ENCODE measurements at places on chromosomes 12 and 14.

- no peak for DNase-seq
Observed at GRCh38 chr12:75177997-75178396, 31.6 kb downstream of the KCNC2 start.

DNA sequence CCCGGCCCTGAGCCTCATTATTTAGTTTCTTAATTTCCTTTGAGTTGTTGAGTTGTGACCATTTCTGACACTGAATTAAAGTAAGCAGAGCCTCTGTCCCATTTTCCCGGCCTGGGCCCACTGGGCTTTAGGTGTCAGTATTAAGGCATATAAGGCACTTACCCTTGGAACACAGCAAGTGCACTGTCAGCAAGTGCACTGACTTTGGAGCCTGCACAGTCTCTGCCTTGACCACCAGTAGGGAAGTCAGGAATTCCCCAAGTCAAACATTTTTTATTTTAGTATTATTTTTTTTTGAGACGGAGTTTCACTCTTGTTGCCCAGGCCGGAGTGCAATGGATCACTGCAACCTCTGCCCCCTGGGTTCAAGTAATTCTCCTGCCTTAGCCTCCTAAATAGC is 56.6 kb downstream of the MAX start:
- DNase-seq = no peak

DNA sequence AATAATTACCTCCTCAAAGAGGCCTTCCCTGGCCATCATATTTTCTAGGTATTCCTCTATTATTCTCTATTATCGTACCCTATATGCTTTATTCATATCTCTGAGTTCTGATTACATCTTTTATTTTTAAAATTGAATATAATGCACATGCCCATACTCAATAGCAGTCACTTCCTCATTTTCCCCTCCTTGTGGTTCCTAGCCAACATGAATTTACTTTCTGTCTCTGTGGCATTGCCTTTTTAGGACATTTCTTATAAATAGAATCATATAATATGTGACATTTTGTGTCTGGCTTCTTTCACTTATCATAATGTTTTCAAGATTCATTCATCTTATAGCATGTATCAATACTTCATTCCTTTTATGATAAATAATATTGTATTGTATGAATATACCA is 74.4 kb upstream of the TRHDE start:
- DNase-seq = no peak

DNA sequence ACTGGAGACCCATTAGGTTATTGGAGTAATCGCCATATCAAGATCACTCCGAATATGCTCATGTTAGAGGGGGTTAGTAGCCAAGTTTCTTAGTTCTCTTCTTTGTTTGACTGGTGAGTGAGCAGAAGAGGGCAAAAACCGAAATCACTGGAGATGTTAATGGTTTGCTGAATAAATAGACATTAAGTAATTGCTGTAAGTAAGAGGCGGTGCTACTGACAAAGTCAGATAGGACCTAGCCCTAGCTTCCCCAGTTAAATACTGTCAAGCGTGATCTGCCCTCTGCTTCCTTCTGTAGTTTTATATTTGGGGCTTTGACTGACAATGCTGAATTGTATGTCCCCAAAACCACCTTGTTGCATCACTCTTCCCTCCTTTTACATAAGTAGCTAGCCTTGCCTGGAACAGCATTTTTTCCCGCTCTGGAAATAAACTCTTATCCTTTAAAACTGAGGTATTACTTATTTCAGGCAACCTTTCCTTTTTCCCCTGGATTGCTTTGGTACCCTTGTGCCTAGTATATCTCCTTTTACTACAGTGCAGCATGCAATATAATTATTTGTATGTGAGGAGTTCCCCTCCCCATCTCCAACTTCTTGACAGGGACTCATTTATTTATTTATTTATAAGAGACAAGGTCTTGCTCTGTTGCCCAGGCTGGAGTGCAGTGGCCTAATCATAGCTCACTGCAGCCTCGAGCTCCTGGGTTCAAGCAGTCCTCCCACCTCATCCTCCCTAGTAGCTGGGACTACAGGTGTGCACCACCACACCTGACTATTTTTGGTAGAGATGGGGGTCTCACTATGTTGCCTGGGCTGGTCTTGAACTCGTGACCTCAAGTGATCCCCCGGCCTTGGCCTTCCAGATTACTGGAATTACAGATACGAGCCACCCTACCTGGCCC is 1.4 kb downstream of the SNRPF start:
- no peak for DNase-seq

DNA sequence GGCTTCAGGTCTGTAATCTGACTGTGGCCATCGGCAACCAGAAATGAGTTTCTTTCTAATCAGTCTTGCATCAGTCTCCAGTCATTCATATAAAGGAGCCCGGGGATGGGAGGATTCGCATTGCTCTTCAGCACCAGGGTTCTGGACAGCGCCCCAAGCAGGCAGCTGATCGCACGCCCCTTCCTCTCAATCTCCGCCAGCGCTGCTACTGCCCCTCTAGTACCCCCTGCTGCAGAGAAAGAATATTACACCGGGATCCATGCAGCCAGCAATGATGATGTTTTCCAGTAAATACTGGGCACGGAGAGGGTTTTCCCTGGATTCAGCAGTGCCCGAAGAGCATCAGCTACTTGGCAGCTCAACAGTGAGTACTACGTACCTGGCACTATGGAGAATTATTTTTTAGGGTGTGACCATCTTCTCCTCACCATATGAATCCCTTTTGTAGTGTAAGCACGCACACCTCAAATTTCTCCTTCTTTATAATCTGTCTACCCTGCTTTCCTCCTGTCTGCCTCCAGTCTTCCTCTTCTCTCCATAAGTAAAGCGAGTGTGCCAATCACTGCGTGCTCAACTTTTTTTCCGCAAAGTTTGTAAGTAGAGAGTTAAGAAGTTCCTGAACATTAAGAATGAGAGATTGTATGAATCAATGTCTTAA is at the start of gene TPH2:
Gene TPH2, plus strand, starts transcription at position 118 of the 658 bp plus-strand sequence. Its CDS starts 142 bp downstream, at position 260.
- DNase-seq = peak; percentile 50

DNA sequence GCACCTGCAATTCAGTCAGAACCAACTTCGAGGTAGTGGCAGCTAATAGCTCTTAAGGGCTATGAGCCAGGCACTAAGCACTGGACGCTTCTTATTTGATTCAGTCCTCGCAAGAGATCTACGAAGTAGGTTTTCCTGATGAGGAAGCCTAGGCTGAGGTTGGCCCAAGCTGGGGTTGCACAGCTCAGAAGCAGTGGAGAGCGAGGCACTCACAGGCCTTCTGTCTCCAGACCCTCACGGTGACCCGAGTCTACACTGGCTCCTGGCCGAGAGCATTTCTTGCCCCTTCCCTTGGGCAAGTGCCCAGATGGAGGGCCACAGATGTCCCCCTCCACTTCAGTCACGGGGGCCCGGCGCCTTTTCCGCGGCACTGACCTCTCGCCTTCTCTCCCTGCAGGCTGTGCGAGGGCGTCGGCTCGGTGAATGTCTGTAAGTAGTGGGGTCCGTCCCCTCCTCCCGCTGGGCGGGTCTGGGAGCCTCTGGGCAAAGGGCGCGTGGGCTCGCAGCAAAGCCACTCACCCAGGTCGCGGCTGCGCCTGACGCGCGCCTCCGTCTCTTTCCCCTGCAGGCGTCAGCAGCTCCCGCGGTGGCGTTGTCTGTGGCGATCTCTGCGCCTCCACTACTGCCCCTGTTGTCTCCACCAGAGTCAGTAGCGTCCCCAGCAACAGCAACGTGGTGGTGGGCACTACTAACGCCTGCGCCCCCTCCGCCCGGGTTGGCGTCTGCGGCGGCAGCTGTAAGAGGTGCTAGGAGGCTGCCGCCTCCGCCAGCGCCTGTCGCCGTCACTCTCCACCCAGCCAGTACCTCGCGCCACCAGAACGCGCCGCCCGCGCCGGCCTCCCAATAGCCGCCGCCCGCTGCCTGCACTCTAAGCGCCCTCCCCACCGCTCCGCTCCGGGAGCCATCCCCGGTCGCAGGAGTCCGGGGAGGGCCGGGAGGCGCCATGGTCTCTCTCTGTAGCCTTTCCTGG is 13.1 kb downstream of the KRT83 start:
- DNase-seq = no peak

- no peak for DNase-seq
Observed at GRCh38 chr12:131118371-131118770, 164.7 kb downstream of the ADGRD1 start.

DNA sequence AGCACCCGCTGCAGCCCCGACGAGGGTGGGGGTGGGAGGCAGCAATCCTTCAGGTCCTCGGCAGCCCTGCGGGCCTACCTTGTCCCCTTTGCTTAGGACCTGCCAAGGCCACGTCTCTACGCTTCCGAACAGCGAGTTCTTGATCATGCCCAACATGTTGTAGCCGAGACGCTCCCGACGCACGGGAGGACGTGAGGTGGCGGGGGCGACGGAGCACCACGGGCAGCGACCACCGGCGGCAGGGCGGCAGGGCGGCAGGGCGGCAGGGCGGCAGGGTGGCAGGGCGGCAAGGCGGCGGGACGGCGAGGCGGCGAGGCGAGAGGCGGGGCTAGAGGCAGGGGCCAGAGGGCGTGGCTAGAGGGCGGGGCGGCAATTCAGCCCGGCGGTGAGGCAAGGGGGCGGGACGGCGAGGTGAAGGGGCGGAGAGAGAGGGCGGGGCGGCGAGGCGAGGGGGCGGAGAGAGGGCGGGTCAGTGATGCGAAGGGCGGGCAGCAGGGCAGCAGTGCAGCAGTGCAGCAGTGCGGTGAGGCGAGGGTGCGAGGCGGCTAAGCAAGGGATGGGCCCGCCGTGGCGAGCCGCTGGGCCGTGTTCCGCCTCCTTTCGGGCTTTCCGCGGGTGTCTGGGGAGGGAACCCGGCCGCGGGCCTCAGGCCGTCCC is at the start of gene HEBP1:
Gene HEBP1, minus strand, starts transcription at position 307 of the 657 bp plus-strand sequence. Its CDS starts 151 bp downstream, at position 156.
- peak; percentile 79 for DNase-seq

- no peak for DNase-seq
Observed at GRCh38 chr14:93688820-93689219, 99.5 kb downstream of the PRIMA1 start.

- DNase-seq = no peak
Observed at GRCh38 chr12:68608191-68608590, 2.5 kb upstream of the RAP1B start.

DNA sequence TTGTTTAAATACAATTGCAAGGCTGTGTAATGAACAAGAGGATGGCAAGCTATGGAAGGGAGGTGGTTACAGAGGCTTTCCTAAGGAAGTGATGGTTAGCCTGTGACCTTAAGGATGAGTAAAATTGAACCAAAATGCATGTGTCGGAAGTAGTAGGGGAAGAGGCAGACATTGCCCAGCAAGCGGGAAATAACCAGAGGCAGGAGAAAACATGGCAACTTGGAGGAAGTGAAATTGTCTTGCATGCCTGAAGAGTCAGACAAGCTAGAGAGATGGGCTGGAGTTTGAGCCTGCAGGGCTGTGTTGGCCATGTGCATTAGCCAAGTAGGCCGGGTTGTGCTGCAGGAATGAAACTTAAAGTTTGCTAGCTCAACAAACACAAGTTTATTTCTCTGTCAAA is 96.2 kb downstream of the BTG1 start:
- DNase-seq = no peak

DNA sequence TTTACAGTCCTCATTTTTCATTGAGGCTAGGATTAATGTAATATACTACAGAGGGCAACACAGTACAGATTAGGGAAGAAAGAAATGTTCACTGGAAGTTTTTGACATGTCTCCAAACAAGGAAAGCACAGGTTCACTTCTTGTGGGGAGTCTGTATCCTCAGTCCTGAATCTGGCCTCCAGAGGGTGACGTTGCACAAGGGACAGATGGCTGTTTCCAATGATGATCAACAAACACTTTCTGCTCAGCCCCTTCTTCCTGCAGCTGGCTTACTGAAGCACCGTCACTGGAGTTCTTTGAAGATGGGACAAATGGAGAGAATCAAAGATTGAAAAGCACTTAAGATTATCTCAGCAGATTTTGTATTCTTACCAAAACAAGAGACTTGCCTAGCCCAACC is 123.3 kb upstream of the OR4E1 start:
- peak; percentile 50 for DNase-seq

DNA sequence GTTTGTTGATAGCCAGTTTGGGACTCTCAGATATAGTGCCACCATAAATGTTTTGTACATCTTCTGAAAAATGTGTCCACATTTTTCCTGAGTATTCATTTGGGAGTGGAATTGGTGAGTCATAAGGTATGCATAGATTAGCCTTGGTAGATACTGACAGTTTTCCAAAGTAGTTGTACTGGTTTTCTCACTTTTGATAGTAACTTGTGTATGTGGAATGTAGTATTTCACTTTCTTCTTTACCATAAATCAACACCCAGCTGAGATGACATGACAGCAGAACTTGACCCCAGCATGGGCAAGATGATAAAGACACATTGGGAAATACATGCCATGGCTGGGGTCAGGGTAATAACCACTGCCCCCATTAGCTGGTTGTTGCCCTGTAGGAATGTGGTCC is 5.4 kb downstream of the FBXW8 start:
- DNase-seq = no peak

DNA sequence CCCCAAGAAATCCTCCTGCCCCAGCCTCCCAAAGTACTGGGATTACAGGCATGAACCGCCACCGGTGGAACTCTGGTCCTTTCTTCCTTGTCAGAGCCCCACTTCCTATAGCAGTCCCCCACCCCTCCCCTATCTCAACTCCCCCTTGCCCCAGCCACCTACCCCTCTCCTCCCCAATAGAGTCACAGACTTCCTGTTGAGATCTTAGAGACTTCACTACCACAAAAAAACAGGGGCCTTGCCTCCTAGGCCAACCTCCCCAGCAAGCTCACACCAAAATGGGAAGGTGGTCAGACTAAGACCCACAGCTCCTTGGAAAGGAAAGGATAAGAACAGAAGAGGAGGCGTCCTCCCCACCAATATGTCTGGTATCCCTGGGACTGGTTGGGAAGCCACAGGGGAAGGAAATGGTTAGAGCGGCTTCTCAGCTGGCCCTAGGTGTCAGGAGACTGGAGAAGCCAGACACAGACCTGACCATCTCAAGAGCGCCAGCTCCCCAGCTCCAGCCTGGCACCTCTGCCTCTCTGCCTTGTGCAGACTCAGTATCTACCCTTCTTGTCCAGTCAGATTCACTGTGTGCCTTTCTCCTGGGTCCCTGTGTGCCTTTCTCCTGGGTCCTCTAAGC is 8.5 kb downstream of the ITGB7 start:
- DNase-seq = peak; percentile 71

DNA sequence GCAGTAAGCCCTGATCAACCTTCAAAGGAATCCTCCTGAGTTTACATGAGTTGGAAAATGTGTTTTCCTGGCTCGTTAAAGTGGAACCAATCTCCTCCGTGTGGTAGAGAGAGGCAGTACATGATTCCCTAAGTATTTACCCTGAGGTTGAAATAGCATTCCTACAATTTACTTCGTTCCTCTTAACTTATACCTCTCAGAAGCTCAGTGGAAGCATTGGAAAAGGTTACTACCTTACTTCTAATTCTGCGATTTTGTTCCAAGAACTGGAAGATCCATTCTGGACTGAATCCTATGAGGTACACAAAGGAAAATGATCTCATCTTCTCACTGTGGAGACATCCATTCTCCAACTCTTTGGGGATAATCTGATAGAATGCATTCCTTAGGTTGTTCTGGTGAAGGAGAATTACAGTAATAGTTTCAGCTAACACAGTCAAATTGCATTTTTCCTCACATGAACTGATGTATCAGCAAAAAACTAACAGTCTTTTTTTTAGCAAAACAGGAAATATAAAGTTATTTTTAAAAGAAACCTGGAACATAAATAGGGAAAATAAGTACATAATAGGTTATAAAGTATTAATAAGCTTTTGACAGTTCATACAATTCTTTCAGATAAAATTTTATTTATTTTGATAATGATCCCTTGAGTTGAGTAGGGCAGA is 475.6 kb downstream of the PDZRN4 start:
- no peak for DNase-seq

All from thymus (tissue), 14 donors.